ENCODE measurements at places on chromosomes 2 and 18.

DNA sequence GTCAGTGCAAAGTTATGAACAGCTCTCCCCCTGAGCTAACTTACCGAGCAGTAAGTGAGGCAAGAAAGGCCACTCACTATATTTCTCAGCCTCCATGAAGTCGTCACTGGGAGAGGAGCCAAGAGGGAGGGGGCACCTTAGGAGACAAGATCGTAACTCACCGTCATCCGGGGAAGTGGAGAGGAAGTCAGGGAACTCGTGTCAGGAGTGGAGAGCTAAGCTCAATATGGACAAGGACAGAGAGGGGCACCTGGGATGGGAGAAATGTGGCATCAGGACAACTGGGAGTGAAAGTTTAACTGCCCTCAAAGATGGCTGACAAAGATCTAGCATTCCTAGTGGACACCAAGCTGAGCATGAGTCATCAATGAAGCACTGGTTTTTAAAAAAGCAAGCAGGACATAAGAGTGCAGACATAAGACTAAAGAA lies 37.1 kb downstream of the BCL11A start:
- DNase-seq = no peak

- DNase-seq = no peak
Observed at GRCh38 chr2:69581774-69582581, 61.6 kb downstream of the AAK1 start.

DNA sequence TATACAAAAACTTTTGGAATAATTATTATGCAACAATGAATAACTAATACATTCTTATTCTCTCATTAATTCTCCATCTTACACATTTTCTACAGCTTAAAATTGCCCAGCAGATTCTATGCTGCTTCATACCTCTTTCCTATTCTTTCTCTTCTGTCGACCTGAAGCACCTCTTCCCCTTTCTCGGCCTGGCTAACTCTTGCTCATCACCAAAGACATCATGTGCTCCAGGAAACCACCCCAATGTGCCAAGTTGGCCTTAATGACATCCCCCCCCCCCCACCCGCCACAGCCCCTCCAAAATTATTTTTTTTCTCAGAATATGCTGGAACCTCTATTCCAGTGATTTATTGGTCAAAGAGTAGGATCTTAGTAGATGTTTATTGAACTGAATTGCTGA lies 43.6 kb downstream of the ZNF521 start:
- no peak for DNase-seq

DNA sequence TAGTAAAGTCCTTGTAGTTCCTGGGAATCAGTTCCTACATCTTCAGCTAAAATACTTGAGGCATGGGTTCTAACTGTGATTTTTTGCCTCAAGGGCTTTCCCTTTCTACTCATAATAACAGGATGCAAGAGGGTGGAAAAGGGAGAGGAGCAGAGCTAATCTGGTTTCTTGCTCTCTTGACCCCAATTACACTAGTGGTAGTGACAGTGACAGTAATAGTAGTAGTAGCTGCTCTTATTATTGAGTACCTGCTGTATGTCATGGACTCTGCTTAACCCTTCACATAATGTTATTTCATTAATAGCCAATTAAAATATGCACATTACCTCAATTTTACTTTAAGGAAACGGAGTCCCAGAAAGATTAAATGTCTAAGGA lies 214.8 kb upstream of the HNRNPA3 start:
- no peak for DNase-seq

DNA sequence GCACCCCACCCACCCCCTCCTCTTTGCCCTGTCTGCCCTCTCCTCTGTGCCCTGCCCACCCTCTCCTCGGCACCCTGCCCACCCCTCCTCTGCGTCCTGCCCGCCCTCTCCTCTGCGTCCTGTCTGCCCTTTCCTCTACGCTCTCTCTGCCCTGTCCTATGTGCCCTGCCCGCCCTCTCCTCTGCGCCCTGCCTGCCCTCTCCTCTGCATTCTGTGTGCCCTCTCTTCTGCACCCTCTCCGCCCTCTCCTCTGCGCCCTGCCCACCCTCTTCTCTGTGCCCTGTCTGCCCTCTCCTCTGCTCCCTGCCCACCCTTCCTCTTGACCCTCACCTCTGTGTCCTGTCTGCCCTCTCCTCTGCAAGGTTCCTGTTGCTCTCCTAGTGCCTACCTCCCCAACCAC lies 233.6 kb downstream of the SMAD2 start:
- DNase-seq = no peak

- no peak for DNase-seq
Observed at GRCh38 chr2:101408925-101409324, 21.6 kb upstream of the CREG2 start.

DNA sequence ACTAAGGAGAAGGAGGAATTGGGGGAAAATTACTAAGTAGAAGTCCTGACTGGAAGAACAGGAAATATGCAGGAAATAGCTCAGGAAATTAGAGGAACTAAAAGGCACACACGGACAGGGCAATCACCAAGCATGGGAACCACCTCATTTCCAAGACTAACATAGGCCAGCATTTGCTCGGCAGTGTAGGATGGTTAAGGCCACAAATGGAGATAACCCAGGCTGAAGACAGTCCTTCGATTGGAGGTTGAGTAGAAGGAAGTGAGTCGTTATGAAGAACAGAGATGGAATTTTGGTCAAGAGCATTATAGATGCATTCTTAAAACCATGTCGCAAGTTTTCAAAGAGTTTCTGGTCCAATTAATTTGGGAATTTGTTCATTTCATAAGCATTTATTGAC lies 401.4 kb downstream of the ALK start:
- DNase-seq = no peak

DNA sequence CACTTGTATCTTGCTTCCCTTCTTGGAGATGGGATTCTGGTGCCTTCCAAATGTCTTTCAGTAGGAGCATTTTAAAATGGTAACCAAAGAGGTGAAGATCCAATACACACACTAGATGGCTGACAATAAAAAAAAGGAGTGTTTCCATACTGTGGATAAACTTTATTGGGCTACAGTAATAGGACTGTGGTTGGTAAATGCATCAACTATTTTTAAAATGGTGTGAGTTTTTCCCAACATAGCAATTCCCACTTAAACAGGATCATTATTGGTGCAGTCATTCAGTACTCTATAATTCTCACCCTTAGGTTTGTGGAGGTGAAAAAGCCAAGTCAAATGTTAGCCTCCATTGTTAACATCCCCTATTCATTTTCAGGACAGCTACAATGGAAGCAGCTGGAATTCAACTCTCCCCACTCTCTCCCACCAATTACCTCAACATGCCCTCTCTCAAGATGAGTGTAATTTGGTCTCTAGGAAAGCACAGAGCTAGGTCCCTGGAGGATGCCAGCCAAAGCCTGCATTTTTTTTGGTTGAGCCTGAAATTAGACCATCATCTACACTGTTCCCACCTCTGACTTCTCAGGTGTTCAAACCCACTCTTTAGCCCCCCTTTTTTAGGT lies 273.3 kb downstream of the TCF4 start:
- no peak for DNase-seq

DNA sequence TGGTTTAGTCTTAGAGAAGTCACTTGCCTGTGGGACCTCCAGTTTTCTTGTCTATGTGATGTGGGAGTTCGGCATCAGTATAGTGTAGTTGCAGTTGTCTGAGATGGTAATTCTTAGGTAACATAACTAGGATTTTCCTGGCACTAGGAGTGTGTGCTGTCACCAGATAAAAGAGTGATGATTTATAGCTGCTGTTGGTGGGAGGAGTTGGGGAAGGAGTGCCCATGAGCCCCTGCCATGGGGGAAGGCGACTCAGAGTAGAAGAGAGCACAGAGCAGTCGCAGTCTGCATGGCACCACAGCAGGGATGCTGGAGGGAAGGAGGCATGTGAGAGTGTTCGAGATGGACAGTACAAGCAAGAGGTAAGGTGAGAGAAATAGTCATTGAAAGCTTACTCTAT lies 38.7 kb downstream of the ATP9B start:
- no peak for DNase-seq

Measured in pulmonary artery endothelial cell (primary cell).